Panc1 (cell line): ENCODE measurements at places on chromosomes 7 and 10. TPM values are rescaled to one million over a fixed set of nuclear protein-coding genes. Genes with fewer than 3 reads are reported as not detected.

DNA sequence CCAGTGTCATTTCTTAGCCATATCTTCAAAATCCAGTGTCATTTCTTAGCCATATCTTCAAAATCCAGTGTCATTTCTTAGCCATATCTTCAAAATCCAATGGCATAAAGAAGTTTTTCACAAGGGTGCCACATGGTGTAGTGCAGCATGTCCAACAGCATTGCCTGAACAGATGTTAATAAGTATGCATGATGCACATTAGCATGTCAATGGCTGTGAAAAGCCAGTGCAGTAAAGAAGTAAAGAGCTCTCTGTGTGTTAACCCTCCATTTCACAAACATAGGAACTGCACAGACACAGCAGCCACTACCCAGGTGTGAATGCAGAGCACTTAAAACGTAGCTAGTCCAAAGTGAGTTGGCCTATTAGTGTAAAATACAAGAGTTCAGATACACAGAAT lies 89.8 kb downstream of the GNAI1 start:
- DNase-seq, result no peak

DNA sequence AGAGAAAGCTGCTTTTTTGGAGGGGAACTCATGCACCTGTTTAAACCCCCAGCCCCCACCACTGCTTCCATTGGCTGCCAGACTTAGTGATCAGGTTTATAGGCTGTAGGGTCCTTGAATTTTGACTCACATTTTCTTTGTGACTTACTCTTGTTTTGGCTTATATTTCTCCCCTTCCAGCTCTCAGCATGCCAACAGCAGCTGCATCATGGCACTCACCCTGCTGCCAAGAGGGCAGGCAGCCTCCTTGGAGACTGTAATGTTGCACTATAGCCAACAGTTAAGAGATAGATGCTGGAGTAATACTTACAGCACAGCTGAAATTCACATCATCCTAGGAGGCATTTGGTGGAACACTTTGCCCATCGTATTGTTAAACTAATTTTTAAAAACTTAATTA lies 98.0 kb upstream of the GLCCI1 start:
- no peak for DNase-seq

The ZEB1 gene
- total RNA-seq, result 31.5 TPM

The TSPAN14 gene
- total RNA-seq, result 39.0 TPM

The SPDYE11 gene
- not detected for total RNA-seq

DNA sequence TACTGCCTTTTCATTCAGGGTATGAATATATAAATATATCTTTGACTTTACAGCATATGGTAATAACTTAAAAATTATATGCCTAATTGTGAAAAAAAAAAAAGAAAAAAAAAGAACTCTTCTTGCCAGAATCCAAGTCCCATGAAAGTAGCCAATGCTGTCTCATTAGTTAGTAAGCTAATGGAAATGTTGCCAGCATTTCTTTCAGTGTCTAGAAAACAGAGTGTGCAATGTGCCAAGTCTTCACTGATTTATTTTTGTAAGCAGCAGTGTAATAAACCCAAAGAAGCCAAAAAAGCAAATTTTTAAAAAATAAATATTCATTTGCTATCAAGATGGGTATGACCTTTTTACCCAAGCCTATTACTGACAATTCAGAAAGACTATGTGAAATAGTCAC lies 31.1 kb upstream of the LRRN3 start:
- no peak for DNase-seq

DNA sequence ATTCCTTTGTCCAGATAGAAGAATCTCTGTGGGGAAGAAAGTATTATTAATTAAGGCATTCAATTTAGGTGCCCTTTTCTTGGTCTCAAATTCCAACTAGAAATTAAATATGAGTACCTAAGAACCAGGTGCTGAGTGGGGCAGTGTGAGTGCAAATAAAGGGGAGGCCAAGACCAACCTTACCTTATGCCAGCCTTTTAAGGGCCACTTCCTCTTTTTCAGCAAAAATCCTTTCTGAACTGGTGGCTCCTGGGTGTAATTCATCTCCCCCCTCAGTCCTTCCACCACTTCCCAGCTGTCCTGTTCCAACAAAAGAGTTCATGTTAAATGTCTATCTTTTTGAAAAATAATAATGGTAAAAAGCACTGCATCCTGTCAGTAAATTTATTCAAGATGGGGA lies 108.2 kb downstream of the OSBPL3 start:
- DNase-seq, result no peak

The OR2A5 gene
- not detected for total RNA-seq

DNA sequence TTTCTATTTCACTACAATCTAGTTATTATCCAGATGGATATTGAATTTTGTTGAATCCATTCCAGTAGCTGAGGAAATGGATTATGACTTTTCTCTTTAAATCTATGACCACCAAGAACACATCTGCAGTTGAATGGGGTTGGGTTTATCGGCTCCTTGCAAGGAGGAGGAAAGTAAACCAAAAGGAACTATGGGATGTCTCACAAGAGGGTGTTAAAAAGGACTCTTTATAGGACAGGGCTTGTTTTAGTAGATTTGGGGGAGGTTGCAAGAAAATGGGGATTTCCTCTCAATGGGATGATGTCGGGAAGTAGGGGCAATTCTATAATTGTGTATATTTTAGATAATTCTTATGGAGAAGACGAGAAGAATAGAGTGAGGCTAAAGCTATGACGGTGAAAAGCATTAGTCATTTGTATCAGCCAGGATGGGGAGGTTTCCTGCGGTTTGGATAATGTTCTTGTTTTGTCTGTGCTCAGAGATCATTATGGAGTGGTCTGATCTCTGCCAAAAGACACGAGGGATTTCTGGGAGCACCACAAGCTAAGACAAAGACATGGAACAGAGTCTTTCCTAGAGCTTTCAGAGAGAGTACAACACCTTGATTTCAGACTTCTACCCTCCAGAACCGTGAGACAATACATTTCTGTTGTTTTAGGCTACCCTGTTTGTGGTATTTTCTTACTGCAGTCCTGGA lies 5.3 kb upstream of the LRRC61 start:
- no peak for DNase-seq

DNA sequence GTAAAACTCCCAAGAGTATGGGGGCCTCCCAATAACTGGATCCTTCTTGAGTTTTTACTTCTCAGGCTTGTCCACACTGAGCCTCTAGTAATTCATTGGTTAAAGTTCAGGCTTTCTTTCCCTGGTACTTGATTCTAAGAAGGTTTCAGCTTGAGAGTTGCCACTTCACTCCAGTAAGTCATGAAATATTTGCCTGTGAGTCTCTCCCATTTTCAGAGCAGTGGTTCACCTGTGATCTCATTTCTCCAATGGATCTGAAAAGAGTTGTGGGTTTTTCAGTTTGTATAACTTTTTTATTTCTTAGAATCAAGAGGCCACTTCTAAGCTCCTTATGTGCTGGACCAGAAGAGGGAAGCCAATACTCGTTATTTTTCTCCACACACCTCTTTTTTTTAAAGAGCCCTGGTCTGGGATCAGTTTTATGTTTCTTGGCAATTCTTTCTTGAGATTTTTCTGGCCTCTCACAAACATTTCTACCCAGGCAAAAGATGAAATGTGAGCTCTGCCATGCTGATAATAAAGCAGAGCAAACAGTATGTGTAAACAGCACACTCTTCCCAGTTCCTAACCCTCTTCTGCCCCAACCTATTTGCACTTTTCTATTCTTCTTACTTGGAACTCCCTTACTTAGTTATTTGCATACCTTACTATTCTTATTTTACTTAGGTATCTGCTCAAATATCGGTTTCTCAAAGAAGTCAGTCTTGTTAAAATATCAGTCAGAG lies 983.4 kb downstream of the CCSER2 start:
- no peak for DNase-seq

The SPDYE1 gene
- total RNA-seq, result not detected

The NYAP1 gene
- 4.0 TPM for total RNA-seq

The ZDHHC6 gene
- total RNA-seq, result 40.3 TPM

- DNase-seq, result no peak
These were observed 5.6 kb downstream of the PODXL start for GRCh38 chr7:131550846-131551245.

- no peak for DNase-seq
These were observed 11.2 kb upstream of the GRID1 start for GRCh38 chr10:86377797-86378146.
